HEK293T (cell line): ENCODE measurements at places on chromosomes 2 and 18.
A peak's percentile ranks its signal among the peaks of the same experiment; 100 is the strongest.

DNA sequence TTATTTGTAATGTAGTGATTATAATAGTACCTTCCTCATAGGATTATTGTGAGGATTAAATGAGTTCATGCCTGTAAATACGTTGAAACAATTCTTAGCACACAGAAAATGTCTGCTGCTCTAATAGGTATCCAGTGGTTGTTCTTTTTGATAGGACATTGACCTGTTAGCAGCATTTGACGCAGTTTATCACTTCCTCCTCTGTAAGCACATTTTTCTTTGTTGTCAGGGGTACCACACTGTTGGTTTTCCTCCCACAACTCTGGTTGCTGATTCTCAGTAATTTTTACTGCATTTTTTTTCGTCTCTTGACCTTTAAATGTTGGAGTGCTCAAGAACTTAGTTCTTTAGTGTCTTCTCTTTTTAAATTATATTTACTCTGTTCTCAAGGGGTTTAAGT, 15.4 kb downstream of the PPM1B start:
- DNase-seq: no peak

- no peak for DNase-seq
Measured at GRCh38 chr2:37794717-37795116, 123.3 kb upstream of the CDC42EP3 start.

DNA sequence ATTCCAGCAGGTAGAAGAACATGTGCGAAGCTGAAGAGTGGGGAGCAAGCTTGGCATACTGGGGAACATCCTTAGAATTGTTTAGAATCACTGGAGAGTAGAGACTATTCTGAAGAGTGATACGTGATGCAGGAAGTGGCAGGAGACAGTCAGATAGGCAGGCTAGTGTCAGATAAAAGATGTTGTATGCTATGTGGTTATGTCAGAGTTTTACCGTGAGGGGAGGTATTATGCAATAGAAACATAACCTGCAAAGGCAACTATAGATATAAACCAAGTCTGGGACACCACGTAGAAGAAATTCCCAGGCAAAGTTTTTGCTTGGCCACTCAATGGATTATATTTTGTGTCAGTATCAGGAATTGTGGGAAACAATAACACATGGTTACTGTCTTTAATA, 62.0 kb upstream of the ZSWIM2 start:
- DNase-seq: no peak

- DNase-seq: no peak
Measured at GRCh38 chr18:45019469-45019868, 338.8 kb downstream of the SETBP1 start.

DNA sequence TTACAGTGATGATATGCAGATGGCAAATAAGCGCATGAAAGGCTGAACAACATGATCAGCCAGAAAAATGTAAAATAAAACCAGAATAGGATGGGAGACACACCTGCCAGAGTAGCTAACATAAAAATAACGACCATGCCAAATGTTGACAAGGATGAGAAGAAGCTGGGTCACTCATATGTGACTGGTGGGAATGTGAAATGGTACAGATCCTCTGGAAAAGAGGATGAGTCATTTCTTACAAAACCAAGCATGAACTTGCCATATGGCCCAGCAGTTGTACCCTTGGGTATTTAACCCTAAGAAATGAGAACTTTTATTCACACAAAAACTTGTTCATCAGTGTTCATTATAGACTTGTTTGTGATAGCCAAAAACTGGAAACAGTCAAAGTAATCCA, 143.8 kb downstream of the SH3BP4 start:
- DNase-seq: no peak

DNA sequence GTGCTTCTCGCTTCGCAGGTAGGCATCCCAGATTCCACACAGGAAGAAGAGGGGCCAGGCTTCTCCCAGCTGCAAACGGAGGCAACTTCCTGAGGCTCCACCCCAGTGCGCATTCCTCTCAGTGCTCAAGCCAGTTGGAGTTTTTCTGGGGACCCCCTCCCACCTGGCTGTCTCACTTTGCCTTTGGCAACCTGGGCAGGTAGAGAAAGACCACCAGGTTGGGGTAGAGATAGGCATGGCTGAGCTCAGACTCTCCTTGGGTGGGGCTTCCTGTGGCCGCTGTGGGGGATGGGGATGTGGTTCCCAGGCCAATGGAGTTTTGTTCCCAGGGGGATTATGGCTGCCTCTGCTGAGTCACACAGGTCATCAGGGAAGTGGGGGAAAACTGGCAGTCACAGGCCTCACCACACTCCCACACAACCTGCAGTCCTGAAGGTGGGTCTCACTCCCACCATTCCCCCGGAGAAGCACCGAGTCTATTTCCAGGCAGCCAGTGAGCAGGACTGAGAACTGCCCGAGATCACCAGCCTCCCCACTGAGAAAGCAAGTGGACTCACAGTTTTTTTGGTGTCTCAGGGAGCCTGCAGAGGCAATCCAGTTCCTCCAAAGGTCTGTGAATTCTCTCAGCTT, 38.1 kb downstream of the SLC39A10 start:
- DNase-seq: no peak

- DNase-seq: no peak
Measured at GRCh38 chr2:239831001-239831731, 194.0 kb downstream of the NDUFA10 start.

GRCh38 chr2:11154016-11154922, 998 bp upstream of the SLC66A3 start:
- no peak for DNase-seq

DNA sequence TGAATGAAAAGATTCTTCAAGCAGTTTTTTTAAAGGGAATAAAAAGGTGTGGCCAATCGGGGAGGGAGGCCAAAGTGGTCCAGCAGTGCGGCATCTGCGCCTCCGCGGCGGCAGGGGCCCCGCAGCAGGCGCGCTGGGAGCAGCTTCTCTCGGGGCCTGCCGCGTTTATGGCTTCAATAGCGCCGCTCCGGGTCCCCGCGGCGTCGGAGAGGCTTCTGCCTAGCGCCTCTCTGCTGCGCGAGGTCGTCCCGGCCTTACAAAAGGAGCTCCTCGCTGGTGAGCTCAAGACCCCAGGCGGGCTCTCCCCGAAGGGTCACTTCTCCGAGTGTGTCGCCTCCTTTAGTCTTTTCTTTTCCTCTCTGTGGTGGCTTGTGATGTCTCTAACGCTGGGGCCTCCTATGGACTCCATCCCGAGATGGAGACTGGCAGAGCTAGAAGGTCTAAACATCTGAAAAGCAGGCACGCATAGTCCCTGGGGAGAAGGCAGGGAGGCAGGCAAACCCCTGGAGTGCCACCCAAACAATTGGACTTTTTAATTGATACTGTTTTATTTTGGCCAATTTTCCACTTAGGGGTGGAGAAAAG, 67.1 kb downstream of the SUMO1 start:
- DNase-seq: no peak

DNA sequence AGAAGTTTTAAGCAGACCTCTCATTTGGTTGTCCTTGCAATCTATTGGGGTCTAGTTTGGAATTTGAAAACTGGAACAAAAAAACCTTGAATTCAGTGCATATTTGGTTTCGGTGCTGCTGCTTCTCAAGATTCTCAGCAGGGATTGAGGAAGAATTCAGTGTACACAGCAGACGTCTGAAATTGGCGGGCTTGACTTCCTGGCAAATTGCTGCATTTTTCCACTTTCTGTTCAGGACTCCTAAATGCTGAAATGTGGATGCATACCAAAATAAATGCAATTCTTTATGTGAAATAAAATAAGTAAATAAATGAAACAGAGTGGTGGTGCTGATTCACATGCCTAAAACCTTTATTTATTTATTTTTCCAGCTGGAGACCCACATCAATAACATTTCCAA, 332.4 kb upstream of the KYNU start:
- DNase-seq: no peak

GRCh38 chr2:138433995-138434951, 67.3 kb upstream of the SPOPL start:
- no peak for DNase-seq

GRCh38 chr18:45835057-45835636, 9.7 kb downstream of the SIGLEC15 start:
- no peak for DNase-seq

DNA sequence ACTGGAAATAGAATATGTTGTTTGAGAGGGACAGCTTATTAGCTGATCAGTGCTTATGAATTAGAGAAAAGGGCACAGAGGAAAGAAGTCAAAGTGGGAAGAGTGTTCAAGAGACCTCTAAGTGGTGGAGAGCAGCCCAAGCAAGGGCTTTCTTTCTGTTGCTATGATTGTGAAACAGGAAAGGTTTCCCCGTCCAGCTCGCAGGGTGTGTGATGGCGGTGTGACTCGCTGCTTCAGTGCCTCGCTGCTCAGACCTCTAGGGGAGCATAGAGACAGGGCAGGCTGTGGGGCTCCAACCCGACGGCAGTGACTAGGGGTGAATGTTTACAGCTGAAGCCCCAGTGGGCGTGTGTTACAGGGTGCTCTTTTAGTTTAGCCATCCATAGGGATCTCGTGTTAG, 166.5 kb upstream of the COPS8 start:
- no peak for DNase-seq

- DNase-seq: no peak
Measured at GRCh38 chr2:226427538-226428307, 371.9 kb downstream of the IRS1 start.

- DNase-seq: no peak
Measured at GRCh38 chr2:210475706-210476105, 853 bp downstream of the LANCL1 start.

DNA sequence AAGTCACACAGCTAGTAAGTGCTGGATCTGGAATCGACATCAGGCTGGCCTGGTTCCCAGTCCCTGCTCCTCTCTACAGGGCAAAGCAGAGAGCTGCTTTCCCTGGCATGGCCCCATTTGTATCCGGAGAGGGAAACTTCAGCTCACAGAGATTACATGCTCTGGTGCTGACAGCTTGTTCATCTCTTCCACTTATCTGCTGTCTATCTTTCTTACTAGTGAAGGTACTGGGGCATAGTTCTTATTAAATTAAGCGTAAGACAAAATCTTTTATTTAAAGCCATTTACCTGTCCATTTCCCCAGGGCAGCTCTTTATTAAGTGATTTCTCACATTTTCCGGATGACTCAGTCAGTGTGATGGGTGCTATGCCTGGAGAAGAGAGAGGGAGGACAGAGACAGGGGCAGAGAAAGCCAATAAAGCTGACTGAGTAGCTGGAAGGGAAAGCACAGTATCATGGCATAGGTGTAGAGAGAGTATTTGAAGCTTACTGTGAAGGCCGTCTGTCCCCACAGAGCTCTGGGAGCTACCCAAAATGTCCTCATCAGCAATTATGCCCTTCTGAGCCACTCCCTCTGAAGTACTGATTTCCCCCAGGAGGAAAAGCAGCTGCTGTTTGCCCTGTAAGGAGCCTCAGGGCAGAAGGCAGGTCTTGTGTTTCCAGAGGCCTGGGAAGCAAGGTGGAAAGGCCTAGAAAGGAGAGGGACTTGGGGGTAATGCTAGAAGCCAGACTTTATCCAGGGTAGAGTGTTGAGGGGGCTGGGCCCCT, 44.1 kb upstream of the EPAS1 start:
- no peak for DNase-seq

- no peak for DNase-seq
Measured at GRCh38 chr18:60027397-60027796, 127.6 kb downstream of the PMAIP1 start.

- no peak for DNase-seq
Measured at GRCh38 chr2:189952536-189953109, 109.9 kb downstream of the MSTN start.

- DNase-seq: peak; percentile 44
Measured at GRCh38 chr18:33022370-33022769, 249.5 kb upstream of the KLHL14 start.

DNA sequence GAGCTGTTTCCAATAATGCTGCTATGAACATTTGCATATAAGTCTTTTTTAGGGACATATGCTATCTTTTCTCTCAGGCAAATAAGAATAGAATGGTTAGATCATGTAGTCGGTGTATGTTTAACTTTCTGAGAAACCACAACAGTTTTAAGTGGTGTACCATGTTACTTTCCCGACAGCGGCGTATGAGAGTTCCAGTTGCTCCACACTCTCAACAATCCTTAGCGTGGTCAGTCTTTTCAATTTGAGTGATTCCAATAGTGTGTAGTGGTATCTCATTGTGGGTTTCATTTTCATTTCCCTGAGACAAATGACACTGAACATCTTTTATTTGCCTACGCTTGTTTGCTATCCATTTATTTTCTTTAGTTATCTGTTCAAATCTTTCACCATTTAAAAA, 149.5 kb downstream of the ACOXL start:
- DNase-seq: no peak

GRCh38 chr2:63661076-63661475, 72.3 kb downstream of the MDH1 start:
- no peak for DNase-seq

DNA sequence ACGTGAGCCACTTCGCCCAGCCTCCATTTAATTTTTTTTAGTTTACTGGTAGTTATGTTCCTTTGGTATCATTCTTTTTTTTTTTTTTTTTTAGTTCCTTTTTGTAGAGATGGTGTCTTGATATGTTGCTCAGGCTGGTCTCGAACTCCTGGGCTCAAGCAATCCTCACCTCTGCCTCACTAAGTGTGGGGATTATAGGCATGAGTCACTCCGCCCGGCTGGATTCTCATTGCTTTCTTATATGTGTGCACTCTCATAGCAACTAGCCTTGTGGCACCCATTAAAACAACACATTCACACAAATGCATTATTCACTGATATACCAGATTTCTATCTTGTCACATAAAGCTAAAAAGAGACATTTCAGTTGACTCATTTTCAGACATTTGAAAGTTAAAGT, 4.2 kb downstream of the TTC27 start:
- no peak for DNase-seq

DNA sequence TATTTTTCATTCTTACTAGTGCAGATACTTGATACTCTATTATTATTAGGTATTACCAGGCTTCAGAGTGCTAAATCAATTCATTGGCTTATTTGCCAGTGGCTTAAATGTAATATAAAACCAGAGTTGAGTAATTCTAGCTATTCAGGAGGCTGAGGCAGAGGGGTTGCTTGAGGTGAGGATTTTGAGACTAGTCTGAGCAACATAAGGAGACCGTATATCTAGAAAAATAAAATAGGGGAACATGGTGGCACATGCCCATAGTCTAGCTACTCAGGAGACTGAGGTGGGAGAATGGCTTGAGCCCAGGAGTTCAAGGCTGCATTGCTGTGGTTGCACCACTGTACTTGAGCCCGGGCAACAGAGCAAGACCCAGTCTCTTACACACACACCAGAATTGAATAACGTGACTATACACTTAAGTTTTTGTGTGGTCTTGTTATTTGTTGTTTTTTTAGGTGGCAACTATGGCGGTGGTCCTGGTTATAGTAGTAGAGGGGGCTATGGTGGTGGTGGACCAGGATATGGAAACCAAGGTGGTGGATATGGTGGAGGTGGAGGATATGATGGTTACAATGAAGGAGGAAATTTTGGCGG, 4.8 kb downstream of the HNRNPA3 start:
- no peak for DNase-seq

GRCh38 chr18:62928326-62928725, 213.0 kb downstream of the PHLPP1 start:
- no peak for DNase-seq

GRCh38 chr18:66949419-66949818, 345.5 kb upstream of the CDH19 start:
- DNase-seq: no peak
